ENCODE measurements at places on chromosomes 1 and 21.

DNA sequence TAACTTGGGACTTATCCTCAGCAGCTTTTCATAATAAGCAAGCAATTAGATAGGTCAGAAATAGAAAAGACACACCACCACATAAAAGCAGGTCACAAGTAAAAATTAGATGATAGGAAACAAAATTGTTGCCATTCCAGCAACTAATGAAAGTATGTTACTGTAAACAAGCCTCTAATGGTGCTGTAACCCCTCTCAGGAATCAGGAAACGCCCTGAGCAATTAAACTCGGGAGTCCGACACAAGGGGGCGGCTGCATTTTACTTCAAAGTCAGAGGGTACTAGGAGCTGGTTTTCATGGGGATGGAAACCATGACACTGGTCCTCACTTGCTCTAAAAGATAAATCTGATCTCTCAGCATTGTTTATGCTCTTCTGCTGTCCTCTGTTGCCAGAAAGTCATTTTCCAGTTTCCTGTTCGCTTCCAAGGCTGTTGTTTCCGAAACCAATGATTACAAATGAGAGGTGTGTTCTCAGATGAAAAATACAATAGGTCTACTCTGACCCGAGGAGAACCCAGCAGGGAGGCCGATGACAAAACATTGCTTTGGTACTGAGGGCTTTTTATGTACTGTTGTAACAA lies 93.4 kb downstream of the TGFBR3 start:
- no peak for DNase-seq

DNA sequence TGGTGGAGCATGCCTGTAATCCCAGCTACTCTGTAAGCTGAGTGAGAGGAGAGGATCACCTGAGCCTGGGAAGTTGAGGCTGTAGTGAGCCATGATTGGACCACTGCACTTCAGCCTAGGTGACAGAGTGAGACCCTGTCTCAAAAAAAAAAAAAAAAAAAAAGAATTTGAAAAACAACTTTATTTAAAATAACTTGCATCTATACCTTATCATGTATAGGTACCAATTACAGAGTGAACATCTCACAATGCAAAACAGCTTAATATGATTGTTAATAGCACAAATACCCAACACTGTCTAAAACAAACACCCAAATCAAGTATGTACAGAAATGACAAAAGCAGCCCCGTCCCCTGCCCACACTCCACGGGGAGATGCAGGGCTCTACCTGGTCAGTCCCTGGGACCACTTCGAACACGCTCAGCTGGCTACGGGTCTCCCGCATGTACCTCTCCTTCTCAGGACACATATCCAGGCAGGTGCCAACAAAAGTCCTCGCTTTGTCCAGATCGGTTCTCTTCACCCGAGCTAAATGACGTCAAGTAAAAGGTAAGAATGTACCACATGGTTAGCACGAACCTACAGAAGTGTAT lies 10.5 kb downstream of the MCM3AP start:
- DNase-seq = no peak

GRCh38 chr21:38334866-38335265 lies 78.1 kb downstream of the KCNJ15 start:
- no peak for DNase-seq

- no peak for DNase-seq
Measured at GRCh38 chr21:33866826-33867225, 48.8 kb downstream of the ATP5PO start.

- no peak for DNase-seq
Measured at GRCh38 chr1:118555638-118556037, 370.6 kb upstream of the SPAG17 start.

DNA sequence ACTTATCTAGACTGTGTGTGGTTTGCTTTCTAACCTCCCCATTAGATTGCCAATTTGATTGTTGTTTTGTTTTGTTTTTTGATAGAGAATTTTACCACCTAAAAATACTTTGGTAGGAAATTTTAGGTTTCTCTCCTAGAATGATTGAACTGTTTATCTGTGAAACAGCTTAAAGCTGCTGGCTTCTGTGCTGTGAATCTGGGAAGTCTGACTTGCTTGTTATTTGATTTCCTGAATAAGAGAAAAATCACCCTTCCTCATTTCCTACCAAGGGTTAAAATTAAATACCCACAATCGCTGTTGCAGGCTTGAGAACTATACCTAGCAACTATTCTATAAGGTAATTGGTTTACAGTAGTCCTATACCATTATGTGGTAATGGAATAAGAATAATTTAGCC lies 198.9 kb upstream of the CACYBP start:
- no peak for DNase-seq

- DNase-seq = no peak
Measured at GRCh38 chr1:1914971-1915692, at the start of gene CALML6. TSS of gene CALML6 (plus strand) at chr1:1915260. CDS start at chr1:1915281, 21 bp downstream.

GRCh38 chr1:99850459-99851291 lies 514 bp downstream of the AGL start:
- DNase-seq = no peak

- DNase-seq = no peak
Measured at GRCh38 chr21:46100426-46100825, 2.5 kb downstream of the COL6A2 start.

DNA sequence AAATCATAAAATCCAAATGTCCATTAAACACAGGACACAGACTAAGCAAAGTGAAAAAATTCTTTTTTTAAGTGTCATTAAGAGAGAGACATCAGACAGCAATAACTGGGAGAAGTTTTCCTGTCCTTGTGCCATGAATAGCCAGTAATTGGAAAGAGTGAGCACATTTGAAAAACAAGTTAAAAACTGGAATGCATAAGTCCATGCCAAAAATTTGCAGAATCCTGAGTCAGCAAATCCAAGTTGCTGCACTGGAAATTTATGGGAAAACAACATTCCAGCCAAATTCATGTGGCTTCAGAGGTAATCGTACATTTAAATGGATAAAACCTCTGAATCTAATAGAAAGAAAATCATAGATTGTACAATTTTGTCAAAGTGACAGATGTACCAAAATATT lies 291.4 kb downstream of the LRRC40 start:
- no peak for DNase-seq

GRCh38 chr1:203168256-203168786 lies 7.3 kb downstream of the MYBPH start:
- no peak for DNase-seq

DNA sequence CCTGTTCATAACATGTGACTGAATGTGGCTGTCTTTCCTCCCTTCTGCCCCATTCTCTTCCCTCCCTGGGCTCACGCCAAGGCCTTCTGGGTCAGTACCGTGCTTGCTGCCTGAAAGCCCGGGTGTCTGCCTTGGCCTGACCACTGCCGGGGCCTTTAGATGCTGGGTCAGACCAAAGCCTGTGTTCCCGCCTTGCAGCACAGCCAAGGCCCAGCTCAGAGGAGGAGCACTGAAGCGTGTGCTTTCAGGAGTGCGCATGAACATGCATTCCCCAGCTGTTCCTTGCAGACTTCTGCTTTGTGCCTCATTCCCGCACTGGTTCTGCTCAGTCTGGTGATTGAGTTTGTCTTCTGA lies 27.0 kb upstream of the SARS1 start:
- DNase-seq = no peak

GRCh38 chr1:178052650-178053461 lies 41.0 kb upstream of the RASAL2 start:
- no peak for DNase-seq

- peak; percentile 88 for DNase-seq
Measured at GRCh38 chr21:36297938-36298572, 21.9 kb upstream of the MORC3 start.

DNA sequence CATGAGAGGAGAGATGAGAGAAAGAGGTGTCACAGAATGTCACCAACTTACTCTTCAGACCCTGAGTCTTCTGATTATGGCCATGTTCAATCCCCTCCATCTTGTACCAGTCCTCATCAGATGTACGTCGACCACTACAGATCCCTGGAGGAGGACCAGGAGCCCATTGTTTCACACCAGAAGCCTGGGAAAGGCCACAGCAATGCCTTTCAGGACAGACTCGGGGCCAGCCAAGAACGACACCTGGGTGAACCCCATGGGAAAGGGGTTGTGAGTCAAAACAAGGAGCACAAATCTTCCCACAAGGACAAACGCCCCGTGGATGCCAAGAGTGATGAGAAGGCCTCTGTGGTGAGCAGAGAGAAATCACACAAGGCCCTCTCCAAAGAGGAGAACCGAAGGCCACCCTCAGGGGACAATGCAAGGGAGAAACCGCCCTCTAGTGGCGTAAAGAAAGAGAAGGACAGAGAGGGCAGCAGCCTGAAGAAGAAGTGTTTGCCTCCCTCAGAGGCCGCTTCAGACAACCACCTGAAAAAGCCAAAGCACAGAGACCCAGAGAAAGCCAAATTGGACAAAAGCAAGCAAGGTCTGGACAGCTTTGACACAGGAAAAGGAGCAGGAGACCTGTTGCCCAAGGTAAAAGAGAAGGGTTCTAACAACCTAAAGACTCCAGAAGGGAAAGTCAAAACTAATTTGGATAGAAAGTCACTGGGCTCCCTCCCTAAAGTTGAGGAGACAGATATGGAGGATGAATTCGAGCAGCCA lies 8.0 kb downstream of the ELOA start:
- DNase-seq = peak; percentile 69

DNA sequence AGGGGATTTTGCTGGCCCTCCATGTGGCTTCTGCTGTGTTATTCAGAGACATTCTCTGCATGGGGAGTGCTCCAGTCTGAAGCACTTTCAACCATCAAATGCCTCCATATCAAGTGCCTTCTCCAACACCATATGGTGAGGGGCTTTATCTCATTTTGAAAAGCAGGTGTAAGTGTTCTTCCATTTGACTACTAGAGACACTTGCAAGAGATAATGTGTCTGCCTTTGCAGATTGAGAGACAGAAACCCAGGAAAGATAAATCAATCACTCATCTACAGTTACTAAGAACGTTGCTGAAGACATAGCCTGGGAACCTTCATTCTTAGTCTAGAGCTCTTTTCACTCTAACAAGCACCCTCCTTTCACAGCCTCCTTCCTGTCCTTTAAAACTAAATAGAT lies 29.5 kb upstream of the REG4 start:
- peak; percentile 21 for DNase-seq

DNA sequence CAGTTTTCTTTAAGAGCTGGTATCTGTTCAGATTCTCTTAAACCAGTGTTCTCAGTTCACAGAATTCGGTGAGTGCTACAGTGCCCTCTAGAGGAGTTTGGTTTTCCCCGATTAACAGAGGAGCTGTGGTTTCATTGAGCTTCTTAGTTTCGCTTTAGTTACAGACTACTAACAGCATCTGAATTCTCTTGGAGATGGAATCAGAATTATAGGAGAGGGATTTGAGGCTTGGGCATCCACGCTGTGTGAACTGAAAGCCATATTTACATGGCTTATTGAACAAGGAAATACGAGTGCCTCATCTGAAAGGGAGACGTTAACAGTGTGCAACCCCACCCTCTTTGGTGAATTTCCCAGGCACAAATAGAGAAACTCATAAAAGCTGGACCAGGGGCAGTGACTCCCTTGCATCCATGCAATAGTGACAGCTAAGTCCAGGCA lies 202.0 kb downstream of the USH2A start:
- DNase-seq = peak; percentile 41

- no peak for DNase-seq
Measured at GRCh38 chr1:1236176-1236763, 4.2 kb downstream of the B3GALT6 start.

GRCh38 chr1:9275161-9275560 lies 17.5 kb upstream of the SPSB1 start:
- no peak for DNase-seq

DNA sequence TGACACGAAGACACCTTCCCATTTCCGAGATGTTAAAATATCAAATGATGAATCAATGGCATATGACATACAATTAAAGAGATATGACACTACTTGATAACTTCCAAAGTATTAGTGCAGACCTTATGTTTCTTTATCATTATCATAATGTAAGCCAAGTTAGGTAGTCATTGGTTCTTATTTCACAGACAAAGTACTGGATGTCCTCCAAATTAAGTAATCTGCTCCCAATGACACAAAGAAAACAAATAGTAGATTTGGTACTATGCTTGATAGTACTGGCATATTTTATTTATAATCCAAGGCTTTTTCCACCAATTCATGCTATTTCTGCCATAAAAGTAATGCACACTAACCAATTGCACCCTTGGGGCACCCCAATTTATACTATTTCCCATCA lies 11.9 kb upstream of the NRIP1 start:
- DNase-seq = no peak

DNA sequence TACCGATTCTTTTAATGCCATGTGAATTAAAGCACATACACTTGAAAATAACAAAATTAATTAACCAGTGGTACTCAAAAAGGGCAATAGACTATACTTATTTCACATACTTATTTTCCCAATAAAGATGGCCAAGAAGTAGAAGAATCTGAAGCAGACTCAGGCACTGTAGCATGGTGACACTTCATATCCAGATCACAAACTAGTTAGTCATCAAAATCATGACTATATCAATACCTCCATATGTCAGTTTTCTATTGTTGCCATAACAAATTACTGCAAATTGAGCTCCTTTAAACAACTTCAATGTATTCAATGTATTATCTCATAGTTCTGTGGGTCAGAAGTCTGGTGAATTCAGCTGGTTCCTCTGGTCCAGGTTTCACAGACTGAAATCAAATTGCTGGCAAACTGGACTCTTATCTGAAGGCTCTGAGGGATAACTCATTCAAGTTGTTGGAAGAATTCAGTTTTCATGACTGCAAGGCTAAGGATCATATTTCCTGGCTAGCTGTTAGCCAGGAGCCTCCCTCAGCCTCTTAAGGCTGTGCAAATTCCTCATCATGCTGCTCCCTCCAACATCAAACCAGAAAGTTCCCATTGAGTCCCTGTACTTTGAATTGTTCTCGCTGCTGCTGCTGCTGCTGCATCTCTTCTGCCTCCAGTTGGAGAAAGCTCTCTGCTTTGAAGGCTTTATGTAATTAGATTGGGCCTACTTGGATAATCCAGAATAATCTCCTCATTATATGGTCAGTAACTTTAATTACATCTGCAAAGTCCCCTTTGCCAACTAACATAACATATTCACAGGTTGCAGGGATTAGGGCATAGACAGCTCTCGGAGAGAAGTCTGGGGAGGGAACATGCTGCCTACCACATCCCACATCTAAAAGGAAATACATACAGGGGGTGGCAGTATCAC lies 91.5 kb downstream of the MRPL39 start:
- no peak for DNase-seq

DNA sequence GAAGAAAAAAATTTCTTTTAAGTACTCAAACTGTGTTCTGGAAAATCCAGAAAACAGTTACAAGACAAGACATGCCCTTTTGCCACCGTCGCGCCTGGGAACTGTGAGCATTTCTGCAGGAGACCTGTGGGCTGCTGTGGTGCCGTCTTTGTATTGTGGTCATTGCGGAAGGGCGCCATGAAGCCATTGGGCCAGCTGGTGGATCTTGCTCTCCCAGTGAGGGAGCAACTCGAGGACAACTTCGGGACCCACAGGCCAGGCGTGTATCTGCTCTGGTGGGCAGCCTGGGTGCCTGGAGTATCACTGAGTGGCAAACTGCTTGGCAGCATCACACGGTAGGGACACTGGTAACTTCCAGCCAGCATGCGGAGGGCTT lies 3.8 kb upstream of the THEMIS2 start:
- no peak for DNase-seq

- no peak for DNase-seq
Measured at GRCh38 chr1:18211764-18212163, 104.2 kb downstream of the IGSF21 start.

- DNase-seq = no peak
Measured at GRCh38 chr1:148372731-148373130, 110.4 kb downstream of the PPIAL4G start.

GRCh38 chr1:18654599-18654998 lies 24.0 kb downstream of the PAX7 start:
- DNase-seq = no peak

GRCh38 chr21:32834916-32835235 lies 63.3 kb upstream of the PAXBP1 start:
- no peak for DNase-seq

Data from erythroblast (primary cell).